Activated CD8-positive, alpha-beta T cell treated with anti-CD3 and anti-CD28 coated beads for 36 hours (primary cell): ENCODE measurements at places on chromosomes 1 and 21. TPM values are rescaled to one million over a fixed set of nuclear protein-coding genes. Genes with fewer than 3 reads are reported as not detected.

The MANEAL gene
- total RNA-seq = 1.4 TPM

The CYP4B1 gene
- total RNA-seq = not detected

DNA sequence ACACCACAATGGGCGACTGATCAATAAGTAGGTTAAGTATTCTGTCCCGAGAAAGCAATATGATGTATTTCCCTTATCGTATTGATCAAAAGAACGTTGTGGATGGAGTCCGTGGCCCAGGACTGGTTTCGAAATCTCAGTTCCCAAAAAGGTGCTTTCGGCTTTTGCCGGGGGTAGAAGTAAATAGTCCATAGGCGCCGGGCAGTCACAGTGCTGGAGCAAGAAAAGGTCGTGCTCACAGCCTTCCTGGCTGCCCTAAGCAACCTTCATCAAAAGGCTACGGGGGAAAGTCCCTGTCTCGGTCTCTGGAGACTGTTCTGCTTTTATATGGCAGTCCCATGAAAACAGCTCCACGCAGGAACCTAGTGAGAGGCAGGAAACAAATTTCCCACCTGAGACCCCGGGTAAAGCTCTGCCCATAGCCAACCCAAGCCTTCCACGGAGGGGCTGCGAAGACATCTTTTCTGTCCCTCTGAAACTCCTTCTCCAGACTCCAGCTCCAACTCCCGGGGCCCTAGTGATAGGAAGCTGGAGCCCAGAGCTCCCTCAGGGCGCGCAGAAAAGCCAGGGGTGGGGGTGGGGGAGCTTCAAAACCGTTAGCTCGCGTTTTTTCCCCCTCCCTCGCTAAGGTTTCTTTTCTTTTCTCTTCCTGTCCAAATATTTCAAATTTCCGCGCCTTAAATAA is 7.0 kb downstream of the CDKN2C start:
- H3K4me3 ChIP-seq = peak overlapping the region; percentile 76
- H3K4me1 ChIP-seq = peaks cover 22% of the 10 kb centered on the region
- peak overlapping the region; percentile 69 for H3K27ac ChIP-seq
- peak; percentile 39 for DNase-seq

GRCh38 chr1:17059391-17060305 is 5.8 kb upstream of the SDHB start:
- no peaks in the 10 kb centered on the region for H3K36me3 ChIP-seq
- DNase-seq = peak; percentile 52
- H3K27me3 ChIP-seq = no peaks in the 10 kb centered on the region
- no peak overlapping the region for H3K27ac ChIP-seq
- H3K4me1 ChIP-seq = peaks cover 4% of the 10 kb centered on the region

DNA sequence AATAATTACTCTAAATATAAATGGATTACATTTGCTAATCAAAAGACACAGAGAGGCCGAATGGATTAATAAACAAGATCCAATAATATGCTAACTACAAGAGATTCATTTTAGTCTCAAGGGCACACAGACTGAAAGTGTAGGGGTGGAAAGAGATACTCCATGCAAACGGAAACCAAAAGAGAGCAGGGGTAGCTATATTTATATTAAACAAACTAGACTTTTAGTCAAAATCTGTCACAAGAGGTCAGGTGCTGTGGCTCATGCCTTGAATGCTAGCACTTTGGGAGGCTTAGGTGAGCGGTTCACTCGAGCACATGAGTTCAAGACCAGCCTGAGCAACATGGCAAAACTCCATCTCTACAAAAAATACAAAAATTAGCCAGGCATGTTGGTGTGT is 33.6 kb upstream of the DISP1 start:
- H3K4me1 ChIP-seq = no peaks in the 10 kb centered on the region
- no peak overlapping the region for H3K27ac ChIP-seq
- peaks cover 19% of the 10 kb centered on the region for H3K27me3 ChIP-seq
- no peak overlapping the region for H3K4me3 ChIP-seq
- no peak for DNase-seq
- H3K36me3 ChIP-seq = no peaks in the 10 kb centered on the region

- no peaks in the 10 kb centered on the region for H3K36me3 ChIP-seq
- peak; percentile 27 for DNase-seq
- no peaks in the 10 kb centered on the region for H3K27me3 ChIP-seq
- no peak overlapping the region for H3K4me3 ChIP-seq
- peaks cover 81% of the 10 kb centered on the region for H3K4me1 ChIP-seq
Measured at GRCh38 chr1:206708058-206708457, 23.4 kb downstream of the MAPKAPK2 start.

GRCh38 chr1:66296951-66297350 is 237.0 kb upstream of the SGIP1 start:
- no peak overlapping the region for H3K27ac ChIP-seq
- H3K36me3 ChIP-seq = no peaks in the 10 kb centered on the region
- H3K27me3 ChIP-seq = no peaks in the 10 kb centered on the region
- H3K4me1 ChIP-seq = peaks cover 42% of the 10 kb centered on the region
- no peak overlapping the region for H3K4me3 ChIP-seq
- DNase-seq = no peak
